ENCODE measurements at places on chromosomes 7 and 10.

DNA sequence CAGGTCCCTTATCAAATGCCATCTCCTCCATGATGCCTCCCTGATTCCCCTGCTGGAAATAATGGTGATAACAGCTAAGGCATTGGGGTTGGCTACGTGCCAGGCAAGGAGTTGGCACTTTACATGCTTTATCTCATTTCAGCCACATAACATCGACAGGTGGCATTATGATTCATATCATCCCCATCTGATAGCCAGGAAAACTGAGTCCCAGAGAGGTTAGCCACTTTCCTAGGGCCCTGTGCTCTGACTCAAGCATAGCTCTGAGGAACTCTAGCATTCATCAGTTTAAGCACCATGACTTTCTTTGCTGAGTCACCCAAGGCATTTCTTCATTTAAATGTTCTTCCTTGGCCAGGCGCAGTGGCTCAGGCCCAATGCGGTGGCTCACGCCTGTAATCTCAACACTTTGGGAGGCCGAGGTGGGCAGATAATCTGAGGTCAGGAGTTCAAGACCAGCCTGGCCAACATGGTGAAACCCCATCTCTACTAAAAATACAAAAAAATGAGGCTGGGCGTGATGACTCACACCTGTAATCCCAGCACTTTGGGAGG, 6.6 kb downstream of the LEP start:
- DNase-seq, result no peak

GRCh38 chr10:128165536-128165935, 39.3 kb upstream of the MKI67 start:
- no peak for DNase-seq

- no peak for DNase-seq
Measured at GRCh38 chr7:636396-636795, 90.1 kb upstream of the DNAAF5 start.

GRCh38 chr10:80278480-80278879, 11.0 kb downstream of the MAT1A start:
- DNase-seq, result no peak

GRCh38 chr10:114021717-114022680, 21.7 kb upstream of the ADRB1 start:
- DNase-seq, result no peak

- DNase-seq, result no peak
Measured at GRCh38 chr10:132671228-132672154, 114.5 kb downstream of the NKX6-2 start.

DNA sequence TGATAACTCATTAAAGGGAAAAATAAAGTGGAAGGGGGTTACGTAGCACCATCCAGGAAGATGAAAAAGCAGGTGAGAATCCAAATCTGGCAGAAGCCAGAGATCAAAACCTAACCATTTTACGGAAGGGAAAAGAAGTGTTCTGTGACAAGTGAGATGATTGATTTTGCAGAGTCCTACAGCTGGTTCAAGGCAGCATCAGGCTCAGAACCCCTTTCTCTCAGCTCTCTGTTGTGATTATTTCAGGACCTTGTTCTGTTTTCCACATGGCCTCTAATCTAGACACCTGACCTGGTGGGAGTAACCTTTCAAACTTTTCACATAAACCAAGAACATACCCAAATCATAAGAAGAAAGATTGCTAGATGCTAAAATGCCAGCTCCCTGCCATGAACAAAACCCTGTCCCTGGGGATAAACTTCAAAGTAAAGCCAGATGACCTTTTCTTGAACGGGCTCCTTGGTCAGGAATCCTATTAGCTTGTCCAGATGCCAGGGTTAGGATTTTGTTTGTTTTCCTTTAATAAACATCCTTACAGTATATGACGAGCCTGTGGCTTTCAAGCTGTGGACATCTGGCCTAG, 5.9 kb downstream of the DUSP5 start:
- no peak for DNase-seq

- DNase-seq, result no peak
Measured at GRCh38 chr7:102864958-102865357, 47.8 kb upstream of the LRRC17 start.

DNA sequence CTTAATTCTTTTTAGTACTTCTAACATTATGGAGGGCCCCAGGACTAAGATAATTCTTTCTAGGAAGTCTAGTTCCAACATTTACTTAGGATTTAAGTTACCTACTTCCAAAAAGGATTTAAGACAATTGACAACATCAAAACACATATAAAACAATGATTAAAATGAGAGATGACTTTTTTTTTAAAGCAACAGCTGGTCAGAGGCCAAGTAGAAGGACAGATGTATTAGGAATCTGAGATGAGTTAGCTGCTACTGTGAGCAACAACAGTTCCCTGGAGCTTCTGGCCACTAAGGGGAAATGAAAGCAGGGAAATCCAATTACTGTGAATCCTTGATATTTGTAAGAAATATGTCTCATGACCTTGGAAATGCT, 222.3 kb downstream of the PHTF2 start:
- DNase-seq, result no peak

GRCh38 chr10:3848005-3848774, 63.2 kb upstream of the KLF6 start:
- no peak for DNase-seq

GRCh38 chr7:23004247-23004520, 9.7 kb downstream of the HYCC1 start:
- no peak for DNase-seq

DNA sequence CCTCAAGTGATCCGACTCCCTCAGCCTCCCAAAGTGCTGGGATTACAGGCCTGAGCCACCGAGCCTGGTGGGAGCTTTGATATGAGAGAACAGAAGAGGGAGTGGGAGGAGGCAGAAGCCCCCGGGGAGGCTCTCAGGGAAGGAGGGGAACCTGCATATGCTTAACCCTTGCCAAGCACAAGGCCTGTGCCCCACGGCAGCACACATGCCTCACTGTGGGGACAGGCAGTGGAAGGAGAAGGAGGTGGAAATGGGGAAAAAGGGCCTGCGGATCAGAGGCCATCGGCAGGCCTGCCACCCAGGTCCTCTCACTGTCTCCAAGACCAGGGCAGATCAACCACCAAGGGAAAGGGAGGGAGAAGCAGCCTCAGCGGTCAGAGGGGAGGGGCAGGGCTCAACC, 7.2 kb upstream of the GRID1 start:
- DNase-seq, result no peak

DNA sequence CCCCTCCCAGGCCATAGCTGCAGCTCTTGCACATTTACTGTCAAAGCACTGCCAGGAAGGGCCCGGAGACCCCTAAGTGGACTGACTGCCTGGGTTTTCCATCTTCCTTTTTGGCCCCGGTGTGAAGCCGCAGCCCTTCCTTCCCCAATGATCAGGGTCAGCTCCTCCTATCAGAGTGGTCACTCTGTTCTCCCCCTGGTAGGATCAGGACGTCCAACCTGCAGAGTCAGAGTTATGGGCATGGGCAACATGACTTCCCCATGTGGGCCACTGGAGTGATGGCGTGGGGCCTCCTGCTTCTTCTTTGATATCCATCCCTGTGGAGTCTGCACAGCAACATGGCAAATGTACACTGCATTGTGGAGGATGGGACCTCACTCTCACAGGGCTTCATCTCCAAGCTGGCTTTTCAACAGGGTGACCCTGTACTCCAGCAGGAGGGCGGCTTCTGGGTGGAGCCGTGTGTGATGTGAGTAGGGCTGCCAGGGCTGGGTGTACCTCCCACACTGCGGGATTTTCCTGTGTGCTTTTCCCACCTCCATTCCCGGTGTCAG, 6.4 kb upstream of the RAMP3 start:
- no peak for DNase-seq

DNA sequence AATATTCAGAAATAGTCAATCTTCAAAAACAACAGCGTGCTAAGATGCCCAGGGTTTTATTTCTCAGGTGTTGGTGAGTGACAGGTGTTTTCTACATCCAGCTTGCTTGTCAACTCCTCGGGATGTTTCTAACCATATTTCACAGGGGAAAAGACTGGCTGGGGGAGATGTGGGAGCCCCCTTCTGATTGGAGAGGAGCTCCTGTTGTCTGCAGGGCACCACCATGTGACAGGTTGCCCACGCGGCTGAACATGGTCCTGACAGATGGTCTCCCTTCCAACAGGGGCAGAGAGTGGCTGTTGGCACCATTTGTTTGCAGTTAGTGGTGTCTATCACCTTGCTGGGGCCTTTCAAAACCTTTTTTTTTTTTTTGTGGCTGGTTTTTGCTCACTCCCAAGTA, 16.5 kb upstream of the GPR26 start:
- no peak for DNase-seq

DNA sequence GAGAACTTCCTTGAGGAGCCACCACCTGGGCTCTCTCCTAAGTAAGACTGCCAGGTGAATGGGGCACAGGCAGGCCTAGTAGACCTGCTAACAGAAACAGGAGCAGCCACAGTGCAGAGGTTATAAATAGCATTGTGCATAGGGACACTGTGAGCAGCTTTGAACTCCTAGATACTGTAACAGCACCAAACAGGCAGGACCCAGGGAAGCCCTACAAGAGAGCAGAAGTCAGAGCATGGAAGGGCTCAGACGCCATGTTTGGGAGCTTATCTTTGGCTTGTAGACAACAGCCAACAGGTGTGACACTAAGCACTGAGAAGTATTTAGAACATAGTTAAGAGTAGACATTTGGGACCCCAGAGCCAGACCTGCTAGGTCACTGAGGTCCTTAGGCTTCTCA, 14.5 kb downstream of the XRCC2 start:
- no peak for DNase-seq

DNA sequence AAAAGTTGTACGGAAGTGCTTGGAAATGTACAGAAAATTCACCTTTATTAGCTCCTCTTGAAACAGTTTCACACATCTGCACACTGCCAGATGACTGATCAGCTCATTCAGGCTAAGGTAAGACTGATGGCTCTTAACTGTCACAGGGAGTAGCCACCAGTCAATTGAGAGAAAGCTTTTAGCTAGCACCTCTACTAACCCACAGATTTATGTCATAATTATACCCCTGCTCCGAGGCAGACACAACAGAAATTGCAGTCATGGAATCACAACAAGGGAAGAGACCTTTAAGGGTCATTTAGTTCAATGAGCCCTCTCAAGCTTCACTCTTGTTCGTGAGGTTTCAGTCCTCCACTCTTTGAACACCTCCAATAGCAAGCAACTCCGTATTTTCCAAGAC, 235.4 kb downstream of the TRIL start:
- no peak for DNase-seq

DNA sequence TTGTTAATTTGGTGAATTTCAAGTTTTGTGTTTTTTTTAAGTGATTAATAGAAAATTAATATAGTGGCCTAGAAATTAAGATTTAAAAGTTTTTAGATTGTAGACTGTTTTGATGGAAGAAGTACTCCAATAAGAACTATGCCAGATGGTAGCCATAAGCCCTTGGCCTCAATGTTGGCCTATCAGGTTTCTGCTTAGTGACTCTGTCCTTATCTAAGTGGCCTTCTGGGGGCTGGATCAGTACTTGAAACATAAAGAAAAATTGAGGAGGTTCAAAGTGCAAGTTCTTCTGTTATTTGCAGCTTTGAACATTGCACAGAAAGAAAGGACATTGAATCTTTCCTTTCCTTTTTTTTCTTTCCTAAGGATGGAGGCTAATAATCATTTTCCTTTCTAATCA, 9.9 kb downstream of the CCDC126 start:
- DNase-seq, result no peak

DNA sequence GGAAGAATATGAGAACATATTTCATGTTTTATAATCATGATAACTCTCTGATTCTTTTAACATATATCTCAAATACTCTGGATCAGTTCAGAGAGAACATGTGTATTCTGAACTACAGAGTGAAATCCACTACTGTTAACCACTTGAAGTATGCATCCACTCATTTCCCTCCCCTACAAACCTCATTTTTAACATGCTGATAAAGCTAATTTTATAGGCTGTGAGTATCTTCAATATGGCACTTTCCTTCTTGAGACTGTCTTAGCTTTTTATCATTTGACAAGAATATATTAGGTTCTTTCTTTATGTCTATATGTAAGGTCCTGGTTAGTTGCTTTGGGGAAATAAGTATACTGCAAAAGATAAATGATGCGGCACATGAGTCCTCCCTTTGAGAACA, 154.8 kb downstream of the MLLT10 start:
- DNase-seq, result no peak

GRCh38 chr10:54797636-54798321, 3.3 kb downstream of the PCDH15 start:
- DNase-seq, result no peak

- DNase-seq, result no peak
Measured at GRCh38 chr7:34104992-34105391, 199.7 kb downstream of the BMPER start.

GRCh38 chr10:79320820-79321493, 26.3 kb upstream of the PPIF start:
- no peak for DNase-seq

GRCh38 chr7:47946581-47947354, 1.5 kb downstream of the PKD1L1 start:
- no peak for DNase-seq

DNA sequence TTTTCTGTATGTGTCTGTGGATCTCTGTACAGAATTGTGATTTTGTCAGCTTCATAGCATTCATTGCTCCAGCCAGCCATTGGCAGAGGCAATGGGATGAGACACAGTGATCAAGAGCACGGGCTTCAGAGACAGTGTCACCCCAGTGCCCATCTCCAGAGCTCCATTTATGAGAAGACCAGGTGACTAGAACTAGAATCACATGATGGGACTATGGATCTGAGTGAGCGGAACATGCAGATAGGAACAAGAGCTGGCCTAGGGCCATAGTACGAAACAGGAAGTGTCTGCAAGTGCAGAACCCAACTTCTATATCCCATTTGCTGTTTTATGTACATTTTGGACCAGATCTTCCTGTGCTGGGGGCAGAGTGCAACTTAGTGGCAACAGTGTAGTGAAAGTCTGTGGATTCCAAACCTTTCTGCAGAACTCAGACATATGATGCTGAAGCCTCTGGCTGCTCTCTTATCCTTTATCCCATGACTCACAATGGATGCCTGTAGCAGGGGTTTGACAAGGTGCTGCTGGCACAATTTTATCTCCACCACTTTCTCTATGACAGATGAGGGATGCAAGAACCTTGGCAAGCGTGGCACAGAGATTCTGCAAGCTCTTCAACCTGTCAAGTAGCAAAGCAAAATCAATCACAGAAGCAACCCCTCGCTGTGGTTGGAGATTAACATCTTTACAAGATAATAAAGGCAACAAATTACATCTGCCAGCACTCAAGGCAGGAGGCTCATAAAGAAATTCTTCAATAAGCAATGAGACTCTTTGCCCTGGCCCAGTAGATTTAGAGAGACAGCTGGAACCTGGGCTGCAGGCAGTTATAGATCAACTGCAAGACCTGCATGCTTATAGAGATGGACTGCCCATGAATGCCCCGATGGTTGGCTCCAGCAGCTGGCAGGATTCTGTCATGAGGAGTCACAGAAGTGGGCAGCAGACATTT, 681.3 kb downstream of the TNS3 start:
- no peak for DNase-seq
